Esophagus mucosa (tissue), 1 donor: ENCODE measurements at places on chromosomes 12 and 14. TPM values are rescaled to one million over a fixed set of nuclear protein-coding genes. Genes with fewer than 3 reads are reported as not detected.
A peak's percentile ranks its signal among the peaks of the same experiment; 100 is the strongest.

Gene ZC2HC1C
- 1.1 TPM for total RNA-seq

Gene ACYP1
- total RNA-seq: 8.3 TPM

Gene TBX3
- 2.4 TPM for total RNA-seq

DNA sequence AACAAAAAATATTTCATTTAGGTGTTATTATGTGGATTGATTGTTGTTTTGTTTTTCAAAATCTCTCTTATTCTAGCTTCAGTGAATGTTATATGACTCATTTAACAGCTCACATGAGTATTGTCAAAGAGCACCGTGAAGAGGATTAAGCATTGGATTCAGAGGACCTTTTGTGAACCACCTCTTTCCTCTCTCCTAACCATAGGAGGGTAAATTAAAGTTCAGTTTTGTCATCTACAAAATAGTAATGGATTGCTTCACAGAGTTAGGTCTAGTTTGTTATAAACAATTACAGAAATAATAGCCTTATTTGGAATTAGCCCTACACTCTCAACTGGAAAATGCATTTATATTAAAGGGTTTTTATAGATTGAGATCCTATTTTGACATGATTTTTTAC lies 962 bp upstream of the KERA start:
- no peak for ATAC-seq

DNA sequence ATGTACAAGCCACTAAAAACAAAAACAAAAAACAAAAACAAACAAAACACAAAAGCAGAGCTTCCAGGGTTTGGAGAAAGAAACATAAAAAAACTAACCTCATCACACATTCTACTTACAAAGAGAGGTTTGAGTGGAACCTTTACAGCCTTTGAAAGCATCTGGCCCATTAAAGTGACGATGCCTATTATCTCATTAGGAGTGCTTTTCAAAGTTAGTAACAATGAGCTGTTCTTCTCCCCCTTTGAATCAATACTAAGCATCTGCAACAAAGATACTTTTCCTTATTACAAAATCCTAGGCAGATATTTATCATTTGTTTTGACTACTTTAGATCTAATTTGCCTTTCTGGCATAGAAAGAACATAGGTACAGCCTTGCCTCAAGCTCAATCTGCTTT lies 217.3 kb downstream of the PPM1H start:
- ATAC-seq: no peak

- ATAC-seq: no peak
These were observed 295.9 kb upstream of the ATP2B1 start for GRCh38 chr12:90004319-90005074.

DNA sequence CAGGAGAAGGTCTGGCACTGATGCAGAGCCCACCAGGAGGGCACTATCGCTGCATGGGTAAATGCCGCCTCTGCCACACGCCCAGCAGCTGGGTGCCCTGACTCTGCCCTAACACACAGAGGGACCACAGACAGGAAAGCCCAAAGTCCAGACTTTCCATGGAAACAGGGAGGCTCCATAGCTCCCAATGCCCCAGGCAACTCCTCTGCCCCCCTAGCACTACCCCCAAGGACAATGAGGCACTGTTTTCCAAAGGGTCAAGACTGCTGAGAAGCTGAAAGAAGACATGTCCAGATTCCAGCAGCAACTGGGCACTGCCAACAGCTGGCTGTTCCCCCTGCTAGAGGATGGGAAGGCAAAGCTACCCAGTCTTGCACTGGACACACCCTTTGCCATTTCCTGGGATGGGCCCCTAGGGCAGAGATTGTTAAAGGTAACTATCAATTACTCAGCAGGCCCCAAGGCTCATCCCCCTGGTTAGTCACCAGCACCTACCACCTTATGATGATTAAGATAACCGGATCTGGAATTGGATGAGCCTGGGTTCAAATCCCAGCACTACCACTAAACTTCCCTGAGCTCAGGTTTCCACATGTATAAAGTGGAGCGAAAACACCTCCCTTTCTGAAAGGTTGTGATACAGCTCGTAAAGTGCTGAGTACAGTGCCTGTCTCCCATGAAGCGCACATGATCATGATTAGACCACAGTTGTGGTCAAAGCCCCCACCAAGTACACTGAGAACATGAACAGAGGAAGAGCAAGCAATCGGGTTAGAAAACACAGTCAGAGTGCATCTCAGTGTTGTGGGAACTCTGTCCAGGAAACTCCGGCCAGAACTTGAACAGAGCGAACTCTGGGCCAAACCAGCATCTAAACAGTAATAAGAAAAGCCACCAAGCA lies 3.3 kb downstream of the PXN start:
- peak; percentile 38 for ATAC-seq

- no peak for ATAC-seq
These were observed 19.3 kb downstream of the CTSG start for GRCh38 chr14:24556756-24557155.

Gene OR4E2
- total RNA-seq: not detected

DNA sequence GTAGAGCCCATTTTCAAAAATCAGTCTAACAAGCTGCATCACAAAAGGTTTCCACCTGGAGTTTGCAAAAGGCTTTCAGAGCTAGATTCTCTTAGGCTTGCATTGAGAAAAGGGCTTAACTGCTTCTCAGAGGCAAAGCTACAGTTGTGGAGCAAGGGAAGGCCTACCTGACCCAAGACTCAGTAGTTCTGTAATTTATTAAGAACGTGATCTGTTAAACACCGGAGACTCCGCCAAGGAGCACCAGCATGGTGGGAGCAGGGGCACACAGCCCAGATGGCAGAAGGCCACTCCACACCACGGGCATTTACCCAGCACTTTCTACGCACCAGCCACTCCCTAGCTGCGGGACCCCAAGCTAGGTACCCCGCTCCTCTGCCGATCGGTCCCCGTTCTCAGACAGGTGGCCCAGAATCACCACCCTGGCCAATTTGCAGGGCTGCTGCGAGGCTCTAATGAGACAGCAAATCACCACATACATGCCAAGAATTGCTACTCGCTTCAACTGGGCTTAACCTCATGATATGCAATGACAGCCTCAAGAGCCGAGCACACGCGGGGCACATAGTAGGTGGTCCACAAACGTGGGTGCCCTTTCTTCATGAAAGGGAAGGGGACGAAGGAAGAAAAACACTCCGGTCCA lies 1.5 kb downstream of the ITPK1 start:
- ATAC-seq: no peak

- no peak for ATAC-seq
These were observed 126.6 kb downstream of the ADAMTS20 start for GRCh38 chr12:43425361-43425760.

Gene SMOC1
- 0.12 TPM for total RNA-seq

GRCh38 chr12:2384029-2384386 lies 331.2 kb downstream of the CACNA1C start:
- ATAC-seq: no peak

DNA sequence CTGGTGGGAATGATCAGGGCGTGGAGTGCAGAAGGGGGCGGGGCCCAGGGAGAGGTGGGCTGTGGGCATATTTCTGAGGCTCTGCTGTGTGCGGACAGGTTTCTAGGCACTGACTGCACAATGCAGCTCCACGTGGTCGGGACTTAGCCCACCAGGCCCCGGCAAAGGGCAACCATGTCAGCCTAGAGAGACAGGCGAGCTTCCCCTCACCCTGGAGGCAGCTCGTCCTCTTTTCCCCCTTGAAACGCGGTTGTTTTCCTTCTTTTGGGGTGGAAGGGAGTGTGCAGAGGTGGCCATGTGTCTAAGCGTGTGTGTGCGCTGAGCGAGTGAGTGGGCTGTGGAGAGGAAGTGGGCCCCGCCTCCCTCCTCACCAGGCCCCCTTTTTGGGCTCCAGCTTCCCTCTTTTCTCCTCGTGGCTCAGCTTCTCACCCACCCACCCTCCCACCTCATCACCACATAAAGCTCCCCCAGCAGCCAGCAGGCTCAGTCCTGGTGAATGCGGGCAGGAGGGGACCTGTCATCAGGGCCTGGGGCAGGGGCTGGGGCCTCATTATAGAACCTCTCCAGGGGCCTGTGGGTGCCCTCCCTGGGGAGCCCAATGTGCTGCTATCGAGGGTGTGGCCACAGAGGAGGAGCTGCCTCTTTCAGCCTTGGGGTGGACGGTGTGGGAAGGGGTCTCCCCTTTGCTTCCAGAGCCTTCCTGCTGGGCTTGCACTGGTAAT lies 22.0 kb downstream of the LRTM2 start:
- ATAC-seq: no peak

DNA sequence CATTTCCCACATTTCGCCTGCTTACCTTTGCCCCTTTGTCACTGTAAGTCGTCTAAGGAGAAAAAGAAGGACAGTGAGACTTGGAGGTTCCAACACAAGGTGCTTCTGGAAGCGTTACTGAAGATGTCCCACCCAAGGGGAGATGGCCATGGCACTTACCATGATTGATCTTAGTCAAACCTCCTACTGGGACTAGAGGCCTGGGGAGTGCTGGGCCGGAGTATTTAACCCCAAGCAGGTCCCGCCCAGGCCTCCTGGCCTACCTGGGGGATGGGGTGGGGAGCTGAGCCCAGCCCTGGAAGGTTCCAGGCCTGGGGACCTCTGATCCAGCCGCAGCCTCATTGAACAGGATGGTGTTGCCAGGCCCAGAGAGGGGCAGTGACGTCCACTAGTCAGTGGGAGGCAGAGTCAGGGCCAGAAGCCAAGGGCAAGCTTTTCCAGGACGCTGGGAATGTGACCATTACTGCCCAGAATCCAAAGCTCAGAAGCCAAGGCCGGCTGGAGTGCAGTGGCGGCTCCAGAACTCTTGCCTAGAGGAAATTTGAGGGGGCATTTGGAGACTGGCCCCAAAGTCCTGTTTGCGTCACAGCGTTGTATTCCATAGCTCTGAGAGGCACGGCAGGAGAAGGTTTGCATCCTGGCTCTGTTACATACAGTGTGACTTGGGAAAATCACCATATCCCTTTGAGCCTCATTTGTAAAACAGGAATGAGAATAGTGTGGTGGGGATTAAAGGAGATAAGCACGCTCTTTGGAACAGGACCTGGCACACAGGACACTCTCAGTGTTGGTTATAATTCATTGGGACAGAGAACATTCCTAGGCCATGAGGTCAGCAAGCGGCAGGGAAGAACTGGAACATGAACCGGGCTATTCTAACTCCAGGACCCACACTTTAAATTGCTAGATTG lies at the start of gene HPD:
HPD (minus strand) TSS at position 198 of the 911 bp plus-strand sequence; CDS start at position 162, 36 bp downstream.
- ATAC-seq: no peak

DNA sequence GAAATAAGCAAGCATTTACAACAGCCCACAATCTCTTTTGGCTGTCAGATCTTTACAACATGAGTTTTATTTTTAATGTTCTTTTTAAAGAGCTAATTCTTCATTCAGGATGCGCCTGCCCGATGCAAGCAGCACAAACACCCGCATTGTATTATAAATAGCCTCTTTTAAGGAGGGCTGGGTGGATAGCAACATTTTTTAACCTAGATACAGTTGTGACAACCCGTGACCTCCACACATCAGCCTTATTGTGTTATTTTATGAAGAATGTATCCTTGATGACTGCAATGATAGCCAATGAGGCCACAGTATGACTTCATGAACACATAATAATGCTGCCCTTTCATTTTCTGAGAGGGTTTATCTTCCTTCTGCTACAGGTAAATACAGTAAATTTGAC lies 173.7 kb downstream of the FOXN3 start:
- ATAC-seq: no peak

GRCh38 chr14:91415794-91416743 lies 1.6 kb downstream of the CCDC88C start:
- peak; percentile 48 for ATAC-seq

- ATAC-seq: no peak
These were observed 42.6 kb upstream of the BCL11B start for GRCh38 chr14:99314623-99315022.

DNA sequence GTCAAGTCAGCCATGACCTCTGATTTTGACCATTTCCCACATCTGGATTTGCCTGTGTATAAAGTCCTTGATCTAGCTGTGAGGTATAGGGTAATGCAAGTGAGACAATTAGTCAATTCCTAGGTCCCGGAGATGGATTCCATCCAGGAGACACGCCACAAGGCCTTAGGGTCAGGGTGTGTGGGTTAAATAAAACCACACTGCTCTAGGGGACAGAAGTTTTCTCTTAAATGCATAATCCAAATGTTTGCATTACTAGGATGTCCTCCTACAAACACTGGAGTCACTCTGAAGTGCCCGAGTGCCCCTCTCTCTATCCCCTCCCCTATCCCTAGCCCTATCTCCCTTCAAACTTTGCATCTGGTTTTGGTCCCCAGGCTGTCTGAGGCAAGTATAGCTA lies 26.8 kb downstream of the LRIG3 start:
- peak; percentile 31 for ATAC-seq

Gene CBLN3
- 0.44 TPM for total RNA-seq

Gene IGF1
- total RNA-seq: 1.5 TPM

- no peak for ATAC-seq
These were observed 81.6 kb downstream of the RAD52 start for GRCh38 chr12:867905-868304.

Gene SLC7A7
- 1.4 TPM for total RNA-seq

Gene SCYL2
- 29.3 TPM for total RNA-seq

Gene HSPB8
- total RNA-seq: 33.8 TPM

GRCh38 chr14:24059841-24060388 lies 8.1 kb downstream of the CARMIL3 start:
- ATAC-seq: no peak

DNA sequence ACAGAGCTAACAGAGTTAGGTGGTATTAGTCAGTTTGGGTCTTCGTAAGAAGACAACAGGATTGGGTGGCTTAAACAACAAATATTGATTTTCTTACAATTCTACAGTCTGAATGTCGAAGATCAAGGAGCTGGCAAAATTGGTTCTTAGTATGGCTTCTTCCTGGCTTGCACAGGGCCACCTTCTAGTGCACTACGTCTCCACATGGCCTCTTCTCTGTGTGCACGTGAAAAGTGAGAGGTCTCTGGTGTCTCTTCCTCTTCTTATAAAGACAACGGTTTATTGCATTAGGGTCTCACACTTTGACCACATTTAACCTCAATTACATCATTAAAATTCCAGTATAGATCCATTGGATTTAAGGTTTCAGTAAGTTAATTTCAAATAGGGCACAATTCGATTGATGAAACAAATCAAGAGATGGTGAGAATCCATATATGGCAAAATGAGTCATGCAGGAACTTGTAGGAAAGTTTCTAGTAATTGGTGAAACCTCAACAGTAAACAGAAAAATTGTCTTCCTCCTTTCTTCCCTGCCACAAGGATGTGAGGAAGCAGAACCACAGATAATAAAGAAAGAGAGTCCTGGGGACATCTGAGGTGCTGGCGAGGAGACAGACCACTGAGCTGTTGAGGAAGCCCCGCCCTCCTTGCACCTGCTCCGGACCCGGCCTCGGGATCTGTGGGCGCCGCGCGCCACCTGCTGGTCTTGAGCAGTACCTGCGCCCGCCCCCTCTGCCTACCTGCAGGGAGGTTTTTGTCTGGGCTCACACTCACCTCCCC lies 846.7 kb downstream of the TMEM121 start:
- peak; percentile 66 for ATAC-seq

GRCh38 chr14:33359288-33359881 lies 420.7 kb downstream of the NPAS3 start:
- no peak for ATAC-seq

GRCh38 chr14:32044454-32044853 lies 32.6 kb upstream of the ARHGAP5 start:
- ATAC-seq: no peak

Gene KLRC2
- total RNA-seq: 0.60 TPM

Gene C12orf54
- 8.5 TPM for total RNA-seq
